Left lung (tissue), 14 donors: ENCODE measurements at places on chromosomes 7 and 10. TPM values are rescaled to one million over a fixed set of nuclear protein-coding genes. Genes with fewer than 3 reads are reported as not detected.
A peak's percentile ranks its signal among the peaks of the same experiment; 100 is the strongest.

DNA sequence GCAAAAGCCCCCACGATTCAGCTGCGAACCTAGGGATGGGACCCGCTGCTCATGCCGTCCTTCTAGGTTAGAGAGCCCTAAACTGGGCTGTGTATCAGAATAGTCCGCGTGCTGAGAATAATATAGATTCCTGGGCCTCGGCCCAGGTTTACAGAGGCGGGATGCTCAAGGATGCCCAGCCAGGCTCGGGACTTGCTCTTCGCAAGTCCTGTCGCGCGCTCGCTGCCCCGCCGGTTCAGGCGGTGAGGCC lies 266 bp upstream of the STMP1 start:
- peaks cover 12% of the 10 kb centered on the region for H3K4me1 ChIP-seq
- H3K36me3 ChIP-seq = no peaks in the 10 kb centered on the region
- H3K27me3 ChIP-seq = no peaks in the 10 kb centered on the region
- peak overlapping the region; percentile 73 for H3K4me3 ChIP-seq
- no peak for DNase-seq

DNA sequence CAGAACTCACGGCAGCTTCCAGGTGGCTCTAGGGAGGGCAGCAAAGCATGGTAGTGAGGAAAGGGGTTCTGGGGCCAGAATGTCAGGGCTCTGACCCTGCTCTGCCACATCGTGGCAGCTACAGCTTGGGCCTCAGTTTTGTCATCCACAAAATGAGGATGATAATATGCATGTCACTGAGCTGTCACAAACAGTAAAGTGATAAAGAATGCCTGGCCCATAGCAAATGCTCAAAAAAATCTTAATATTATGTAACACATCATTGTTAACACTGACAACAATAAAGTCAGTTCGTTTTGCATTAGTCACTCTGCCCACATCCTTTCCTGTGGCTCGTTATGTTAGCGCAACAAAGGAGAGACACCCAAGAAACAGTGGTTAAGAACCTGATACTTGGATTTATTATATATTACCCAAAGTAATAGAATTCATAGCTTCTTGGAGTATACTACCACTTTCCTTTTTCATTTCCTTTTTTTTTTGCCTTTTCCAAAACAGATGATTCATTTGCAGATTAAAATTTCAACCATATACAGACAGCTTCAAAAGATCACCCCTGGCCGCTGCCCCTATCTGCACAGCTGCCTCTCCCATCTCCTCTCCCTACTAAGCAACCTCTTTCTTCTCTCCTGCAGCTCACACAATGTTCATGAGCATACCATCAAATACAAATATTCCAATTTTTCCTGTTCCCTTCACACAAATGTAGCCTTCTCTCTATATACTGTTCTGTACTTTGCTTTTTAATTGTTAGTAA lies 45.5 kb upstream of the DDC start:
- H3K4me1 ChIP-seq = no peaks in the 10 kb centered on the region
- H3K27me3 ChIP-seq = no peaks in the 10 kb centered on the region
- H3K27ac ChIP-seq = no peak overlapping the region
- DNase-seq = no peak
- H3K36me3 ChIP-seq = no peaks in the 10 kb centered on the region
- H3K4me3 ChIP-seq = no peak overlapping the region

DNA sequence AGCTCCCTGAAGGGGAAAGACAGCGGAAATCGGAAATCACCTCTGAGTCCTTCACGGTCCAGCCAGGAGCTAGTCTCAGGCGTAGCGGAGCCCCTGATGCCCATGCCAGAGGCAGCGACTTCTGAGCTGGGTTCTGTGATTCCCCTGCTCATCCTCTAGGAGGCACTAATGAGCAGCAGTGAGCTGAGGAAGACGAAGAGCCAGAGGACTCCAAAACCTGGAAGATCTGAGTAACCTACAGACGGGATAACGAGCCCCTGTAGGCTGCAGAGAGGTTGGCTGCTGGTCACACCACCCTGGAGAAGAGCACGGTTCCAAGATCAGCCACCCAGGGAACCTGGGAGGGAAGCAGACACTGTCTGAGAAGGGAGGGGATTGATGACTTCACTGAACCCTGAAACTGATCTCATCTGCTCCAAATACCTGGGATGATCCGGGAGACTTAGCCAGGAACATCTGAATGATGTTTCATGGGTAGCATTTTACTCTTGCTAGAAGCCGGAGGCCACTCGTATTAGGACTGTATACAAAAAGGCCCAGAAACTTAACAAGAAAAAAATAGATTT lies 304.1 kb downstream of the PAXIP1 start:
- H3K4me3 ChIP-seq = no peak overlapping the region
- H3K36me3 ChIP-seq = no peaks in the 10 kb centered on the region
- DNase-seq = no peak
- H3K4me1 ChIP-seq = no peaks in the 10 kb centered on the region
- no peaks in the 10 kb centered on the region for H3K27me3 ChIP-seq

DNA sequence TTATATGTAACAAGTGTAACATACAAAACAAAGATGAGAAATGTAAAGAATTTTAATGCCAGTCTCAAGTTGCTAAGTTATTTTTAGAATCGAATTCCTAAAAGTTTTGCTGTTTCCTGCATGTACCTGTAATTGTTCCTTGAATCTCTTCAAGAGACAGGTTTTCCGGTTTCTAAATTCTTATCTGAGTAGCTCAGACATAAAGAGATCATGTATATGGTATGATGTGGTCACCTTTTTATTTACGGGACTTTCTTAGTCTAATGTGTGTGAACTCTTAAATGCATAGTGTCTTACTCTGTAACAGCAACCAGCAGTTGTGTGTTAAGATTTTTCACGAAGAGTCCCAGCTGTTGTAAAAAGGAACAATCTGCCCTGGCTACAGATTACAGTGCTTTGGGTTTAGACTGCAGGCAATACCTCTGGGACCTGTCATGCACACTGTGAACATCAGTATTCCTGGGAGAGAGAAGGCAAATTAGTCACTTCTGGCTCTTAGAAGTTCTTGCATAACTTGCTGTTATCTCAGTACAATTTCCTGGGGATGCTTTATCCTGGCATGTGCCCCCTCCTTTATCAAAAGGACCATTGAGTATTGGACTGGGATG lies 263.4 kb downstream of the BICC1 start:
- H3K27me3 ChIP-seq = no peaks in the 10 kb centered on the region
- no peaks in the 10 kb centered on the region for H3K4me1 ChIP-seq
- H3K27ac ChIP-seq = no peak overlapping the region
- DNase-seq = no peak
- no peaks in the 10 kb centered on the region for H3K36me3 ChIP-seq

The MAGI2 gene
- total RNA-seq = 8.1 TPM

The PTPRN2 gene
- total RNA-seq = 4.0 TPM

The PIK3CG gene
- 6.2 TPM for total RNA-seq
